ENCODE measurements at places on chromosomes 6 and 20. TPM values are rescaled to one million over a fixed set of nuclear protein-coding genes. Genes with fewer than 3 reads are reported as not detected.

DNA sequence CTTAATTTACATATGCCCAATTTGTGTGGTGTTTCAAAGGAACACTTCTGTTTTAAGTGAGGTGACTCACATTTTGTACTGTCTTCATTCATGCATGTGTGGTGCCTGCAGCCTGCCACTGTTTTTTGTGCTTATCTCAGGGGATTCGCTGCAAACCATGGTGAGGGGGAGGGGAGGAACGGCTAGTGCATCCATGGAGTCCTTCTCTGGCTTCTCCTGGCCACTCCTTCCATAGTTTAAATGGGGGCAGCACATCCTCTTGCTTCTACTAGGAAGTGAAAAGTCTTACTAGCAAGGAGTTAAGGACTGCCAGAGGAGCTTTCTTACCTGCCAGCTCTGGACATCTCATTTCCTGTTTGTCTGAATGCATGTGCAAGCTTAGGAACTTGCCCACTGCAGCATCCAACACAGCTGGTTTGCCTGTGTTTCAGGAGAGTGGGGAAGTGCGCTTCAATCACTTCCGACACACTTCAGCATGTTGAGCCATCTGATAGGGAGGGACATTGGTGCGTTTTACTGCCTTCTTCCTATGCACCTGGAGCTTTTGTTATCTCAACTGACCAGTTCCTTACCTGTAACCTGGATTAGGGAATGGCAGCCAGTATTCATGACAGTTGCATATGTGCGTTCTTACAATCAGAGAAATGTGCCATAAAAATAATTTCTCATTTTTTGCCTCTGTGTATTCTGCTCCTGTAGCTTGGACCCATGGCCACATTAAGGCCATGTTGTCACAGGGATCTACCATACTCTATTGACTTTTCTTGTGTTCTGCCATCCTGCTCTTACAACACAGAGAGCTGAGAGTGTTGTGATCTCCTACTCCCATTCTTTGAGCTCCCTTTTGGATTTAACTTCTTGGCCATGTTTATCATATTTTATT, 211.3 kb downstream of the ARID1B start:
- no peak for DNase-seq

- DNase-seq, result no peak
Observed at GRCh38 chr6:118263921-118264486, 284.1 kb upstream of the PLN start.

GRCh38 chr6:105606831-105607463, 204.1 kb upstream of the PREP start:
- no peak for DNase-seq

GRCh38 chr6:82264824-82265223, 17.3 kb upstream of the IBTK start:
- DNase-seq, result no peak

GRCh38 chr6:77415706-77416105, 47.6 kb downstream of the HTR1B start:
- no peak for DNase-seq

DNA sequence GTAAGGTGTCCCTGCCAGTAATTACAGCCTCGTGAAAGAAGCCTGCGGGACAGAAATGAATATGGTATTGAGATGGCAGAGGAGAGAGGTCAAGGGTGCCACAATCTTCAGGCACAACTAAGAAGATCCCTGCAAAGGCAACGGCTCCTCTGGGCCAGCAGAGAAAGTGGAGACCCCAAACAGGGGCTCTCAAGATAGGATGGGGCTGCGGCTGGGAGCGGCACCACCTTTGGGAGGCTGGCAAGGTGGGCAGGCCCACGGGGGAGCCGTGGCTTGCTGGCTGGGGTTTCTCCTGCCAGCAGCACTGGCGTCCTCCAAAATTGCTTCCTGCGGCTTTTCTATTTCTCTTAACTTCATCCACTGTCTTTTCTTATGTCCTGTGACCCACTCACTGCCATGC, 183.6 kb upstream of the QKI start:
- no peak for DNase-seq

DNA sequence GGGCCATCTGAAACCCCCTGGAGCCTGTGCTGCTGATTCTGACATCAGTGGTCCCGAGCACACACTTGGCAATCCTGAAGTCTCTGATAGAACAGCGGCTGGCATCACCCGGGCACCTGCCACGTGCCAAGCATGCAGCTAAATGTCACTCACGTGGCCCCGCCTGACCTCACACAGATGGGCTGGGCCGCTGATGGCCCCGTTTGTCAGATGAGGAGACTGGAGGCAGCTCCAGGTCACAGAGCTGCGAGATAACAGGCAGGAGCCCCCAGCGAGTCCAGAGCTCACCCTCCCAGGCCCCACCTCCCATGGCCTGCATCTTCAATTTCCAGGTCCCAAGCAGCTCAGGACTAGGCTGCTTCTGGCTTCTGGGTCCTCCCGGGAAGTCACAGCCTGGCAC, 67.2 kb downstream of the YTHDF1 start:
- no peak for DNase-seq

DNA sequence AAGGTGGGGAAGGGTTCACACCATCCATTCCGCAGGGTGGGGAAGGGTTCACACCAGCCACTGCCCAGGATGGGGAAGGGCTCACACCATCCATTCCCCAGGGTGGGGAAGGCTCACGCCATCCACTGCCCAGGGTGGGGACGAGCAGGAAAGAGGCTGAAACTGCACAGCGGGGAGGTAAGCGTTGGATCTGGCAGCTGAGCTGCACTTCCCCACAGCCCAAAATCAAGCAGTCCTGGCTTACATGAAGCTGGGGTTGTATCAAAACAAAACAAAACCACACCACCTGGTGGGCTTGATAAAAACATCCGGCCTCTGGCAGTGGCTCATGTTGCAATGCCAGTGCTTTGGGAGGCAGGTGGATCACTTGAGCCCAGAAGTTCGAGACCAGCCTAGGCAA, 268.5 kb downstream of the TAF4 start:
- DNase-seq, result no peak

C6orf141 gene
- not detected for total RNA-seq

LY6G6C gene
- total RNA-seq, result not detected

KCNK5 gene
- total RNA-seq, result 2.6 TPM

TOX2 gene
- 47.0 TPM for total RNA-seq

CD40 gene
- 34.7 TPM for total RNA-seq

CAGE1 gene
- total RNA-seq, result not detected

RIPK1 gene
- total RNA-seq, result 20.1 TPM
